ENCODE measurements at places on chromosomes 3 and 15. TPM values are rescaled to one million over a fixed set of nuclear protein-coding genes. Genes with fewer than 3 reads are reported as not detected.
A peak's percentile ranks its signal among the peaks of the same experiment; 100 is the strongest.

Gene PLSCR4
- 87.2 TPM for total RNA-seq

Gene ACTC1
- 30.2 TPM for total RNA-seq

Gene PFKFB4
- total RNA-seq, result 3.7 TPM

Gene NME9
- total RNA-seq, result not detected

Gene HRG
- 6.9 TPM for total RNA-seq

Gene WNT5A
- total RNA-seq, result 11.3 TPM

Gene KNG1
- total RNA-seq, result not detected

Gene ZNF148
- 10.0 TPM for total RNA-seq

- DNase-seq, result no peak
These were observed 26.3 kb upstream of the EDEM1 start for GRCh38 chr3:5160940-5161858.

GRCh38 chr3:174436367-174436766 lies 422.8 kb upstream of the NAALADL2 start:
- no peak for DNase-seq

GRCh38 chr3:184117636-184118035 lies 17.5 kb upstream of the EIF2B5 start:
- DNase-seq, result no peak

DNA sequence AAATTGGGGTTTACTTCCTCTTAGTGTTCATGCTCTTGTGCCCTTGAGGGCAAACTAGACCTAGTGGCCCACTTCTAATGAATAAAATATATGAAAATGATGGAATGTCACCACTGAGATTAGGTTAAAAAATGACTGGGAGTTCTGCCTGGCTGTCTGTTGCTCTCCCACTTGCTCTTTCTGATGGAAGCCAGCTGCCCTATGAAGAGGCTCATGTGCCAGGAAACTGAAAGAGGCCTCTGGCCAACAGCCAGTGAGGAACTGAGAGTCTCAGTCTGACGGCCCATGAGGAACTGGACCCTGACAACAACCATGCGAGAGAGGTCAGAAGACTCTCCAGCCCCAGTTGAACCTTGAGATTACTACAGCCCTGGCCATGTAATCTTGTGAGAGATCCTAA lies 107.1 kb upstream of the FHIT start:
- DNase-seq, result peak; percentile 72

GRCh38 chr15:91104111-91104510 lies 4.1 kb downstream of the SV2B start:
- no peak for DNase-seq

DNA sequence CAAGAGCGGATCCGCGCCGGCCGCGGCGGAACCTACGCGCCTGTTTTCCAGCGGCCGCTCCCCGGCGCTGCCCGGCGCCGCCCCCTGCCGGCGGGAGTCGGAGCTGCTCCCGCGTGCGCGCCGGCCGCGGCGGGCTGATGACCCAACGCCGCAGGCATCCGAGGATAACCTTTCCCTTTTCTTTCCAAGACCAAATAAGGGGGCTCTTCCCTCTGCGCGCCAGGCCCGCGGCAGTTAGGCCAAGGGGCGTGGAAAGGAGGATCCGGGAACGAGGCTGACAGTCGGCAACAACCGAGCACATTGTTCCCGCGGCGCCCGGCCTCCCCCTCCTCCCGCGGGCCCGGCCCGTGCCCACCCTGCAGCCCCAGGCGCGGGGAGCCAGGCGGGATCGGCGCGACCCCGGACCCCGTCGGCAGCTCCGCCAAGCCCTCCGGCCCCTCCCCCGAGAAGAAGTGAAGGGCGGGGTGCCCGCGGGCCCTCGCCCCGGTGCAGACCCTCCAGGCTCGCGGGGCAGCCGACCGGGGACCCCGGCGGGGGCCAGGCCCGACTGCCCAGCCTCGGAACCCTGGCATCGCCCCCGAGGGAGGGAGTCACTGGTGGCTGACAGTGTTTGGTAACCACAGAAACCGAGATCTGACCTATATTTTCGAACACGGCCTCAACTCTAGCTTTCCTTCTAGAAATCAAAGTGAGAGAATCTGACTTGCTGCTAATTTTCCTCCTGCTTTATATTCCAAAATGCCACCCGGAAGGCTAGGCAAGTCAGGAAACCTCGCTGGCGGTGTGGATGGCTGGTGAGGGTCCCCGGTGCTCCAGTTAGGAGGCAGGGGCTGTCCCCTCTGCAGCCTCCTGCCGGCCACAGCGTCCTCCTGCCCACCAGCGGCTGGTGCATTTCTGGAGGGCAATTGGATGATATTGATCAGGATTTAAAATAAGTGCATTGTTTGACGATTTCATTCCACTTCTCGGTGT lies 45.6 kb upstream of the SYNM start:
- peak; percentile 93 for DNase-seq

DNA sequence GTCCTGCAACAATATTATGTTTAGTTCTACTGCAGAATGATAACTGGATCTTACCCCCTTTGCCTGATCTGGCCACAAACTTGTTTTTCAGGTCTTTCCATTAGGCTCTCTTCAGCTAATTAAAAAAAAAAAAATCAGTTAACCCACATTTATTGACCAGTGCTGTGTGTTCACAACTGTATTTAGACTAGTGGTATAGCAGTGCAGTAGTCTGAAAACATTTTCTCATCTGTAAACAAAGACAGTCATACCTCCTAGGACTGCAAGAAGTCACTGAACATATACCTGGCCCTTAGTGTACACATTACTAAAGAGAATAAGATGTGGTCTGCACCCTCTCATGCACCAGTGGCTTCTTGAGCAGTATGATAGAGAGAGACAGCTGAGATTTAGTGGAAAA lies 22.5 kb downstream of the LPP start:
- no peak for DNase-seq

- DNase-seq, result no peak
These were observed 101.1 kb upstream of the DLG1 start for GRCh38 chr3:197399486-197399885.

GRCh38 chr3:17678116-17678741 lies 64.2 kb downstream of the TBC1D5 start:
- DNase-seq, result no peak

DNA sequence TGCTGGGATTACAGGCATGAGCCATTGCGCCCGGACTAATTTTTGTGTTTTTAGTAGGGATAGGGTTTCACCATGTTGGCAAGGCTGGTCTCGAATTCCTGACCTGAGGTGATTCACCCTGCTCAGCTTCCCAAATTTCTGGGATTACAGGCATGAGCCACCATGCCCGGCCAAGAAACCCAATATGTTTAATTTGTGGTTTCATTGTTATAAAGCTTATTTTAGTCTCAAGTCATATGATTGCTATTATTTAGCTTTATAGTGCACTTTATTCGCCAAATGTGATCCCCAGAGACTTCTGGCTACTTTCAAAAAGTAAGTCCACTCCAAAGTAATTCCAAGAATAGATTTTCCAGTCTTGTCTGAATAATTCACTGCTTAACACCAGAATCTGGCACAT lies 19.3 kb upstream of the SLC4A7 start:
- peak; percentile 89 for DNase-seq

DNA sequence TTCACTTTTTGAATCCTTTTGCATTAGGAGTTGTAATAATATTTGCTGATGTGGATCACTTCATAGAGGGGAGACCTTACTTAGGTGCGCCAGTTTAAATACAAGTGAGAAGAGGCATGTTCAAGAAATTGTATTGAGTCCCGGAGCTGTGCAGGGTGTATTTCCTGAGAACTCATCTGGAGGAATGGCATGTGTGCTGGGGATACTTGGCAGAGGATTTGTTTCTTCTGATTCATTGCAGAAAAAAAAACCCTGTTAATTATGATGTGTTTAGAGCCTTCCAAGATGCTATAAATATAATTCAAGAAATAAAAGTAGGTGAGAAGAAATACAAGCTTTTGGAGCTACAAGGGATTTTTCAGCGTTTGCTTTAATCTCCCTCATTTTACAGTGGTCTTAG lies 97.6 kb downstream of the TPRG1 start:
- no peak for DNase-seq

DNA sequence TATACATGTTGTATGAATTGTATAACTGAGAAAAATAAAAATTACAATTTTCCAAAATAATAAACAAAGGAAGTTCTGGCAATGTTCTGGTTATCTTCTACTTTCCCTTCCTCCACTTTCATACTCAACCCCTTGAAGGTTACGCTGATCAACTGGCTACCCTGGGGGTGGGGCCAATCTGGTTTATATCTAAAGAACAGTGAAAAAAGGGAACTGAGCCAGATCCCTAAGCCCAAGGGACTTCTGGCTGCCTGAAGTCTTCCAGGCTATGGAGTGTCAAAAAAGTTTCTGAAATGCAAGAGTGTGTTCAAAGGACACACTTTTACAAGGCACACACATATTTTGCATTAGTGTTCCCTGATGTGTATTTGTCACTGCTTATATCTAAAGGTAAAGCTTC lies 591.9 kb downstream of the ROBO1 start:
- DNase-seq, result no peak

- DNase-seq, result no peak
These were observed 216.8 kb upstream of the SATB1 start for GRCh38 chr3:18641916-18642315.

DNA sequence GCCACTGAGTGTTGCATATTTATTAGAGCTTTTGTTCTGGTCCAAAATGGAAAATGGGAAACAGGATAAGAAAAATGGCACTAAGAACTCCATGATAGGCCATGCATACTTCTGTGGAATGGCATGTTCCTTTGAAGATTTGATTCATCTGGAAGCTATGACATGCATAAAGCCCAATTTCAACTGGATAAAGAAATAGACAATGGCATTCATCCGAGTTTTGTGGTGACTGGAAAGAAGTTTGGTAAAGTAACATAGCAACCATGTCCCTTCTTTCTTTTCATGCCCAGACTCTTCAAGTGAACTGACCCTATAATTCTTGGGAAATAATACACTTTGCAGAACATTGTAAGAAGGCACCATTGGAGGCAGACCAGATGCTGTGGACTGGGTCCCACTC lies 368.4 kb upstream of the IL12A start:
- no peak for DNase-seq

DNA sequence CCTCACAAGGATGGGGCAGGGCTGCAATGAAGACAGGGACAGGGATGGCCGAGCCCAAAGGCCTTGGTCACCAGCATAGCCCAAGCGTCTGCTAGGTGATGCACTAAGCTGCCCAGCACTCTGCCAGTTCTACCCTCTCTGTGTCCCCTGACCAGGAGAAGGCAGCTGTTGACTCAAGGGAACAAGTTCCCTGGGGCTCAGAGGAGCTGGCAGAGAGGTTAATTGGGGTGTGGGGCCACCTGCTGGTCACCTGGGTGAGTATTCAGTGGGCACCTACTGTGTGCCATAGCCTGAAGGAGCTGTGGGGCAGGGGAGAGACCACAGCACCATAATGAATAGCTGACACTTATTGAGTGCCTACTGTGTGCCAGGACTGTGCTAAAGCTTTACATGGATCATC lies 22.0 kb upstream of the DOCK3 start:
- no peak for DNase-seq
